Astrocyte of the spinal cord (primary cell): ENCODE measurements at places on chromosomes 11 and 22.

GRCh38 chr22:26642465-26643417 lies 14.6 kb upstream of the MIAT start:
- DNase-seq = peak; percentile 41

- DNase-seq = peak; percentile 93
These were observed 62.5 kb upstream of the PPARA start for GRCh38 chr22:46087816-46088277.

DNA sequence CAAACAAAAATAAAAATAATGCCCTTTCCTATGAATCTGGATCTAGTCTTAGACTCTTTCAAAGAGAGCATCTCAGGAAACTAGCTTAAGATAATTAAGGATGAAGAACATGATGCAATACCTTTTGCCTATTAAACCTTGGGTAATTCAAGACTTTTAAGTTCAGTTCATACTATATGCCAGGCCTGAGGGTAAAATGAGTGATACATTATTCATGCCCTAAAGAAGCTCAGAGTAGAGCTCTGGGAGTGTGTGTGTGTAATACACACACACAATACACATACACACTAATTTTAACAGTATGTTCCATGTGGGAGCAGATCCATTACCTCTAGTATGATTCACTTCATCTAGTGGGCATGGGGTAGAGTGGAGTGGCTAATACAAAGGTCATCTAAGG lies 651.4 kb upstream of the CHORDC1 start:
- DNase-seq = no peak

DNA sequence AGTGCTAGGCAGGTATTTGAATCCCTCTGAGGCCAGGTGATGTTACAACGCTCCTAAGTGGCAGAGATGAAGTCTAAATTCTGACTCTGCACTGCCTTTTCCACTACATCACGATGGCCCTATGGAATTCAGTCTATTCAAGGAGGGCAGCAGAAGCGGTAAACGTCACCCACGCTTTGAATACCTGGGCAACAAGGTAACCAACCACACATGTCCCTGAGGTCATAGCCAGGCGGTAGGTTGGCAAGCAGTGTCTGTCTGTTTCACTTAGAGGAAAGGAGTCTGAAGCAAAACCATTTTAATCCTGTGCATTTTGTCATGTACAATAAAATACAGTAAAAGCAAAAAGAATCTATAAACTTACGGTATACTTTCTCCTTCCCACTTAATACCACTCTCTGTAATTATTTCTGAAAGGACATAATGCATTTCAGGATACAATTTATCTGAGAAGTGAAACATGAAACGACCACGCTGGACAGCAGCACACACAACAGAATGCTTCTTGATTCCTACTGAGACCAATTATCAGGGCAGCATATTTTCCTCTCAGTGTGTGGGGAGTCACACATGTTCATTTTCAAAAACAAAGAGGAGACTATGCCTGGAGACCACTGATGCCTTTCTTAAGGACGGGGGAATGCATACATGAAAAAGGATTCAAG lies 51.3 kb downstream of the PRDM10 start:
- DNase-seq = no peak

DNA sequence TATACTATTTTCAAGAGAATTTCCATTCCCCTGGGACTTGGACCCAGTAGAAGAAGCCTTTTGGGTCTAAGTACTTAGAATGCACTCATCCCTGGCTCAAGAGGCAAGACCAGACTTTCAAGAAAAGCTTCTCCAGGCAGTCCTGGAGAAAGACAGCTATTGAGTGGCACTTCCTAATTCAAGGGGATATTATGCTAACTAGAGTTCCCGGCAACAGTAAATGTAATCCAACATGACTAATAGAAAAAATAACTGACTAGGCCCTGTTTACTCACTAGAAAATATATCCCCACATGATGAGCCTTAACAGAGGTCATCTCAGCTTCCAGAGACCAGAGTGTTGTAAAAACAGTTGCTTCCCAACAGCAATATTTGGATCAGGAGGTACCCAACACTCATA lies 47.2 kb upstream of the AKIP1 start:
- peak; percentile 69 for DNase-seq

GRCh38 chr11:113684496-113684895 lies 21.6 kb downstream of the TMPRSS5 start:
- DNase-seq = no peak

- DNase-seq = no peak
These were observed 904.5 kb upstream of the API5 start for GRCh38 chr11:42407341-42407740.

DNA sequence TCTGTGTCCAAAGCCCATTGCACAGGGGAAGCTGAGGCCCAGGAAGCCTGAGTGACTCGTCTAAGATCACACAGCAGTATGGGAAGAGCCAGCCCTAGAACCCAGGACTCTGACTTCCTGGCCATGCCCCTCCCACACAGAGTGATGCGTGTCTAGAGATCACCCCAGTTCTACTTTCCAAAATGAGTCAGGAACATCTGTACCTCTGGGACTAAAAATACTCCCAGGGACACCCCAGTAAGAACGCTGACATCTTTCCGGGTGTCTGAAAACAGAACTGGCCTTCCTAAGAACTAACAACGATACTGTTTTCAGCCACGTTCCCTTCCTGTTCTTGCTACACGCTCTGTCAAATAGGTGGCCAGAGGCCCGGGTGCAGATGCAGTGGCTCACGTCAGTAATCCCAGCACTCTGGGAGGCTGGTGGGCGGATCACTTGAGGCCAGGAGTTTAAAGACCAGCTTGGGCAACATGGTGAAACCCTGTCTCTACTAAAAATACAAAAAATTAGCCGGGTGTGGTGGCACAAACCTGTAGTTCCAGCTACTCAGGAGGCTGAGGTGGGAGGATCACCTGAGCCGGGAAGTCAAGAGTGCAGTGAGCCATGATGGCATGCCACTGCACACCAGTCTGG lies 21.7 kb upstream of the PDGFB start:
- DNase-seq = no peak

DNA sequence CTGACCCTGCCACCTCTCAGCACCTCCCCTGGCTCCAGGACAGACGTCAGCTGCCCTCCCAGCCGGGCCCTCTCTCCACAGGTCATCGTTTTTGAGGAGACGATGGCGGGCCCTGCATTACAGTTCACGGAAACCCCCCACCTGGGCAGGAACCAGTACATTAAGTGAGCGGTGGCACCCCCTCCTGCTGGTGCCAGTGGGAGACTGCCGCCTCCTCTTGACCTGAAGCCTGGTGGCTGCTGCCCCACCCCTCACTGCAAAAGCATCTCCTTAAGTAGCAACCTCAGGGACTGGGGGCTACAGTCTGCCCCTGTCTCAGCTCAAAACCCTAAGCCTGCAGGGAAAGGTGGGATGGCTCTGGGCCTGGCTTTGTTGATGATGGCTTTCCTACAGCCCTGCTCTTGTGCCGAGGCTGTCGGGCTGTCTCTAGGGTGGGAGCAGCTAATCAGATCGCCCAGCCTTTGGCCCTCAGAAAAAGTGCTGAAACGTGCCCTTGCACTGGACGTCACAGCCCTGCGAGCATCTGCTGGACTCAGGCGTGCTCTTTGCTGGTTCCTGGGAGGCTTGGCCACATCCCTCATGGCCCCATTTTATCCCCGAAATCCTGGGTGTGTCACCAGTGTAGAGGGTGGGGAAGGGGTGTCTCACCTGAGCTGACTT lies 37.0 kb downstream of the B3GAT1 start:
- DNase-seq = no peak

DNA sequence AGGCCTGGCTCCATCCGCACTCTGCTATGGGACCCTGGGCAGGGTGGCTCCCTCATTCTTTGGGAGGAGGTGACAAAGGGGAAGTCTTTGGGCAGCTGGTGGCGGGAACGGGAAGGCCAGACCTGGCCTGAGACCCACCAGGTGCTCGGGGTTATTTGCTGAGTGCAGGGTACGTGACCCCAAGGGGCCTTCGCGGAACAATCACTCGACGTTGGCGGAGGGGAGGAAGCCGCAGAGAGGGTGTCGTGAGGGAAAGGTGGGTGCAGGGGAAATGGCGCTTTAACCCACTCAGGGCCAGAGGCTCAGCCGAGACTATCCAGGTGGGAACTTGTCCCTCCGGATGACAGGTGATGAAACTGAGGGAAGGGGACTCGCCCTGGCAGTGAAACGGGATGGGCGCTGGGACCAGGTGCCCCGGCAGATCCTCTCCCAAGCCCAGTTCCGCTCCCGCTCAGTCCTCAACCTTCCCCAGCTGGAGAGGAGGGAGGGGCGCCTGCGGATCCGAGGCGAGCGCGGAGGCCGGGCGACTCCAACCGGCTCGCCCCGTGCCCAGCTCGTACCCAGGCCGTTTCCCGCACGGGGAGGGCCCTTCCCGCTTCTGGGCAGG lies 911 bp downstream of the A4GALT start:
- no peak for DNase-seq

DNA sequence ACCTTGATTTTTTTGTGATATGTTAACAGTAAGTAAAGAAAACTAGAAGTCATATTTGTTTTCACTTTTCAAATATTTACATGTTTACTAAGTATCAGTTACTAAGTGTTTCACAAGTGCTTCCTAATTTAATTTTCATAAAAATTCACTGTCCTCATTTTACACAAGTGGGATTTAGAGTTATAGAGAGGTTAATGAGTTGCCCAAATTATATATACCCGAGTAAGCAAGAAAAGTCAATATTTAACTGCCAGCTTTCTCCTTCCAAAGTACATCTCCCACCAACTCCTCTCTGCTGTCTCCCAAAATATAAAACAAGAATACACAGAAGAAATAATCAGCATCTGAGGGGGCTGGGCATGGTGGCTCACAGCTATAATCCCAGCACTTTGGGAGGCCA lies 896.7 kb upstream of the ANO3 start:
- no peak for DNase-seq

DNA sequence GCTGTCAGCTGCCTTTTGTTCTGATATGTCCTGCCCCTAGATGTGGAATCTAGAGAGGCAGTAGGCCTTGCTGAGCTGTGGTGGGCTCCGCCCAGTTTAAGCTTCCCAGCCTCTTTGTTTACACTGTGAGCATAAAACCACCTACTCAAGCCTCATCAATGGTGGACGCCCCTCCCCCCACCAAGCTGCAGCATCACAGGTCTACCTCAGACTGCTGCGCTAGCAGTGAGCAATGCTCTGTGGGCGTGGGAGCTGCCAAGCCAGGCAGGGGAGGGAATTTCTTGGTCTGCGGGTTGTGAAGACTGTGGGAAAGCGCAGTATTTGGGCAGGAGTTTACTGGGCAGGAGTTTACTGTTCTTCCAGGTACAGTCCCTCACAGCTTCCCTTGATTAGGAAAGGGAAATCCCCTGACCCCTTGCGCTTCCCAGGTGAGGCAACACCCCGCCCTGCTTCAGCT lies 98.5 kb downstream of the SMCO4 start:
- DNase-seq = peak; percentile 55

DNA sequence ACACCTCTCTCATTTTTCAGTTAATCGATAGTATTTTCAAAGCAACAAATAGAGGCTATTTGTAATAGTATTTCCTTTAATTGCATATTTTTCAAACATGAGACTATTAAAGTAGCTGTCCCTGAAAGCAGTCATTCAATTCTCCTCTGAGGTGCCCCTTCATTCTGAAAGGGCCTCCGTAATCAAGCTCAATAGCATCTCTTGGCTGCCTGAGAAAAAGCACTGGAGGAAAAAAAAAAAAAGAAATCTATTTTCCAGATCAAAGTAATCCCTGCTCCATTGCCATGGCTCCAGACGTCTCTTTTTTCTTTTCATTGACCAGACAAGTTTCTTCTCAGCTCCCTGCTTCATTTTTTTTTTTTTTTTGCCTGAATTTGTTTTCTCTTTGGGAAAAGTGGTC lies 154.5 kb upstream of the BLID start:
- DNase-seq = no peak

DNA sequence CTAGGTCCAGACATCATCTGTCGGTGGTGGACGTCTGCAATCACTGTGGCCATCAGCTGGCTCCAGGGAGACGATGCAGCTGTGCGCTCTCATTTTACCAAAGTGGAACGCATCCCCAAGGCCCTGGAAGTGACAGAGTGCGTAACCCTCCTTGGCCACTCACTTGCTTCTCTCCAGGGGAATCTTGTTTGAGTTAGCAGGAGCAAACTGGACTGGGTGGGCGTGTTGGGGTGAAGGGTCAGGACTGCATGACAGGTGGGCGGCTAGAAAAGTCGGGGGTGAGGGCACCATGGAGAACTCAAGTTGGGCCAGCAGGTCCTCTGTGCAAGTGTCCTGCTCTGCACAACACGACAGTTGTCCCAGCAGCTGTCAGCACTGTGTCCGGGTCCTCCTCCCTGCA lies 16.2 kb downstream of the SHISA8 start:
- no peak for DNase-seq

- DNase-seq = peak; percentile 37
These were observed at the start of gene TSPO for GRCh38 chr22:43151251-43152002. TSS of gene TSPO (plus strand) at chr22:43151559. CDS start at chr22:43159239, 7,680 bp downstream.

GRCh38 chr11:10208131-10208575 lies 85.9 kb downstream of the SBF2 start:
- DNase-seq = peak; percentile 69

GRCh38 chr11:87290304-87290922 lies 252.7 kb downstream of the TMEM135 start:
- DNase-seq = peak; percentile 67

DNA sequence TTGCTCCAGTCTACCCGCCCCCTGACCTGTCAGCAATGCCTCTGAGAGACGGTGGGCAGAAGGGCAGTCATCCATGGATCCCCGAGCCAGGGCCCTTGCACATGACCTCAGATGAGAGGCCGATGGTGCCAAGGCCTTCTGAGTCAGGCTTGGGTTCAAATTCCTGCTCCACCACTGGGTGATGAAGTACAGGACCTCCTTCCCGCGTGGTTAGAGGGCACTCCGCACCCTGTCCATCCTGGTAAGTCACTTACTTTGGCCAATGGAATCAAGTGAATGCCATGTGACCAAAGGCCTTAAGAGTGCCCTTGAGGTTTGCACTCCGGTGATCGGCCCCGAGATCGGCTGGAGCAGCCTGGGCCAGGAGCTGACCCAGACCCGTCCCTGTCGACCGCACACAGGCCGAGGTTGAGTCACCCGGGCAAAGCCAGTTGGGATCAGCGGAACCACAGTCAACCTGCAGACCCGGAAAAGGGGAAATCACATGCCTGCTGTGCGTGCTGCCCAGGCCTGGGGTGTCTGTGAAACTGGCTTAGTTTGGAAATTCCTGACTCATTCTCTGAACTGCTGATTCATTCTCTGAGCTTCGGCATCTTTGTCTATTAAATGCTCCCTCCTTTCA lies 48.9 kb downstream of the RTL6 start:
- peak; percentile 86 for DNase-seq

GRCh38 chr11:132878111-132878510 lies 654.2 kb downstream of the OPCML start:
- DNase-seq = no peak

- no peak for DNase-seq
These were observed 55.3 kb upstream of the KCNQ1OT1 start for GRCh38 chr11:2755071-2755470.
